ENCODE measurements at places on chromosomes 16 and 17.

DNA sequence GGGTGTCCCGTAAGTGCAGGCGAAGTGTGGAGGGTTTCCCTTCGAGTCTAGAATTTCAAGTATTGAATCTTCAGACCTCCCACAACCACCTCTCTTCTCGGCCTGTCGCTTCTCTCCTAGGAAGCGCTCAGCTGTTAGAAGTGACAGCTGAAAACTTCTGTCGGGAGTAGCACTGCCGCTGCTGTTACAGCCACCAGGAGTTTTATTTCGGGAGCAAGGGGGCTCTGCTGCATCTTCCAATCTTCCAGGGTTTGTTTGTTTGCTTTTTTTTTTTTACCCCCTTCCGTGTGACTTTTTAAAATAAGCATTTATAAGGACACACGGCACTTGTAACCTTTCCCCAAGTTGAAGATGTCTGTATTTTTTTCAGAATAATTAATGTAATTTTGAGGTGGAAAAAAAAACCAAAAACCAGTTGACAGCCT is 767 bp downstream of the RPS6KB1 start:
- DNase-seq: no peak

- DNase-seq: no peak
Observed at GRCh38 chr17:77426676-77427386, 286.1 kb downstream of the SEC14L1 start.

- DNase-seq: no peak
Observed at GRCh38 chr17:40021451-40021971, 6.3 kb downstream of the CSF3 start.

GRCh38 chr17:53387745-53388144 is 435.0 kb upstream of the KIF2B start:
- no peak for DNase-seq

GRCh38 chr17:33745047-33745760 is 452.1 kb upstream of the ASIC2 start:
- no peak for DNase-seq

DNA sequence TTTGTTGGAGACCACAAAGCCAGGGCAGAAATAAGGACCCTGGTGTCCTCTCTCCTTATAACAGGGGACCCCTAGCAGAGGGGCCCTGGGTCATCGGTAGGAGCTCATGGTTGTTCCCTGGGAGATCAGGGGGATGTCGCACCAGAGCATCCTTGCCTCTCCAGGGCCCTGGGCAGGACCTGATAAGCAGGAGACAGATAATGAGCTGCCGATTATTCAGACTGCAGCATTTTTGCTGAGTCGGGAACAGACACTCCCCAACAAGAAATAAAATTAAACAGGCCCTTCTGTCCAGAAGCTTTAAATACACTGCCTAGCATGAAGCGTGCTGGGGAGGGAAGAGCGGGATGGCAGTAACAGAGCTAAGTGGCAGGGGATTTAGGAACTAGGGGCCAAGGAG is 15.4 kb upstream of the GFAP start:
- DNase-seq: no peak

- DNase-seq: no peak
Observed at GRCh38 chr17:27793168-27793905, 7.0 kb downstream of the NOS2 start.

DNA sequence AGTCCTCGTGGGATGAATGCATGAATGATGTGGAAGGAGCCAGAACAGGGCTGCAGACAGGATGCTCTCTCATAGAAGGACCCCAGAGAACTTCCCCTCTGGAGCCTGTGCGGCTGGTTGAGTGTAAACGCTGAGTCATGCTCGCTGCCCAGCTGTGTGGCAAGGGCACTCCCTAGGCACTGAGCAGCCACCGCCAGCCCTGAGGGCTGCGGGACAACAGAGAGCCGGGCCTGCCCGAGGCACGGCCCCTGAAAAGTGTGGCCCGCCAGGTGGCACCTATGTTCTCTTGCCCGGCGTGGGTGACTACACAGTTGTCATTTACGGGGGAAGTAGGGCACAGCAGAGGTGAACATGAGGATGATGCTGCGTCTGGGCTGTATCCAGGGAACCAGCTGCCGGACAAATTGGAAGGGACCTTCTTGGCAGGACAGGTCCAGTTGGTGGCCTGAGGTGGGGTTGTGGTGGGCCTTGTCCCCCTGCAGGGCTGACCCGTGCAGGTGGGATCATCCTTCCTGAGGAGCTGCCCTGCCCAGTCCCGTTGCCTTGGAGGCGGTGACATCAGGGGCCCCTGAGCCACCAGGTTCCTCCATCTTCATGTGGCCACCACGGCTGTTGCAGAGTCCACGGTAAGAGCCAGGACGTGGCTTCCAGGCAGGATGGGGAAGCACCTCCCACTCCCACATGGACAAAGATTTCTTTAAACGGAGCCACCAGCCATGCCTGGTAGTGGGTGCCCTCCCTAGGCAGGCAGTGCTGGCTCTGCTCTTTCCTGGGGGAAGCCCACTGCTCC is 94.8 kb upstream of the CBX4 start:
- DNase-seq: no peak

- DNase-seq: no peak
Observed at GRCh38 chr16:80554033-80554432, 13.2 kb downstream of the DYNLRB2 start.

GRCh38 chr16:89453501-89454321 is 36.6 kb downstream of the ANKRD11 start:
- no peak for DNase-seq

- DNase-seq: no peak
Observed at GRCh38 chr16:88753602-88754001, 31.4 kb downstream of the PIEZO1 start.

DNA sequence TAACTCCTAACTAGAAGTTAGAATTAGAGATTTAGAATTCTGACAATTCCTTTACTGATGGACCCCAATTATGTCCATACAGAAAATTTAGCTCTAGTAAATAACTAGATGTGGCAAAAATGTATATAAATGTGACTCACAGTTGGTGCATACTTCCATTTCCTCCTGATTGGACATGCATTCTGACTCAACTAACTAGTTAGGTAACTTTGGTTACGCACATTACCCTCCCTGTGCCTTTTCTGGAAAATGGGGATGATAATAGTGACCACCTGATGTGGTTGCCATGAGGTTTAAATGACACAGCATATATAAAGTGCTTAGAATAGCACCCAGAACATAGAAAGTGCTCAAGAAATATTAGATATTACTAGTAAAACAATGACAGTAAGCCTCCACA is 550.0 kb upstream of the SALL1 start:
- no peak for DNase-seq

DNA sequence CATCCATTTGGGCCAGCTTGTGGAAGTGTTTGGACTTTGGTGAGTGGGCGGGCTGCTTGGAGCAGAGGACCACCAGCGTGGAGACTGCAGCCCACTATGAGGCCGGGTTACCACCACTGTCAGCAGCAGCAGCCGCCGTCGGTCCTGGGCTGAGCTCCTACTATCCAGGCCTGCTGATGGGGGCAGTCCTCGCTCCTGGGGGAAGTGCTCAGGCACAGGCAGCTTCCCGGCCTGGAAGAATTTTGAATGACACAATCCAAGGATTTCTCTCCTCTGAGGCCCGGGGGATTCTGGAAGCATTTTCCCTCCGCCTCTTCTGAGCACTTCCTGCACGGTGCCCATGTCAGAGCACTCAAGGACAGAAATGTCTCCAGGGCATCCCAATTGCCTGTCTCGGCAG is 5.3 kb upstream of the NOD2 start:
- no peak for DNase-seq

- no peak for DNase-seq
Observed at GRCh38 chr16:85715169-85716021, 26.6 kb upstream of the GINS2 start.

GRCh38 chr17:37512442-37513068 is 22.9 kb downstream of the DUSP14 start:
- no peak for DNase-seq

DNA sequence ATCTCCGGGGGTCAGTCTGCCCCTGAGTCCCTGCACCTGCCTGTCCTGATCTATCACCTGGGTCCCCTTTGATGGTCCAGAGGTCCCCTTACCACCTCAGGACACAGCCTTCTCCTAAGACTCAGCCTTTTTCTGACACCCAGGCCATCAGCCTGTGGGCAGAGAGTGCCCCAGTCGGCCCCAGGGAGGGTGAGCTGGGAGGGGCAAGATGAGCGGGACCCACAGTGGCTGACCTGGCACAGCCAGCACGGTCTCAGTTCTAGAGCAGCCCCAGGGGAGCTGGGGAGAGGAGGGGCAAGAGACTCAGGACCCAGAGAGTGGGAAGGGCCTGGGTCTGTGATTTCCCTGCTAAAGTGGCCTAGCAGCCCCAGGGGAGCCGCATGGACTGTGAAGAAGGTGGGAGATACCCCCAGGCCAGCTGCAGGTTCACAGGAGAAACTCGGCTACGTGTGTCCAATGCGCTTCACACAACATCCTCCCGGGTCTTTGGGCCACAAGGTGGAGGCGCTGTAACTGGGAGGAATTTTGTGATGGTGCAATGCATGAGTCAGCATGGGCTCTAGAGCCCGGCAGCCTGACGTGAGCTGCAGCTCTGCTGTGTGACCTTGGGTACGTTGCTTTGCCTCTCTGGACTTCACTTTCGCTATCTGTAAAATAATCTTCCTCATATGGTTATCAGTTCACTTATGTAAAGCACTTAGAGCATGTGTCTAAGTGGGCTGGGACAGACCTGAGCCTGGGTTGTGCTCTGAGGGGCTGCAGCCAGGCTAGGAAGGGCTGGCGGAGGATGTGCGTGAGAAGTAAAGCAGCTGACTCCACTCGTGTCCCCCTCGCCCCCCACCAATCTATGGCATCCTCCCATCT is 67.2 kb upstream of the LHX1 start:
- DNase-seq: no peak

- DNase-seq: no peak
Observed at GRCh38 chr17:59396134-59396826, 64.8 kb downstream of the YPEL2 start.

DNA sequence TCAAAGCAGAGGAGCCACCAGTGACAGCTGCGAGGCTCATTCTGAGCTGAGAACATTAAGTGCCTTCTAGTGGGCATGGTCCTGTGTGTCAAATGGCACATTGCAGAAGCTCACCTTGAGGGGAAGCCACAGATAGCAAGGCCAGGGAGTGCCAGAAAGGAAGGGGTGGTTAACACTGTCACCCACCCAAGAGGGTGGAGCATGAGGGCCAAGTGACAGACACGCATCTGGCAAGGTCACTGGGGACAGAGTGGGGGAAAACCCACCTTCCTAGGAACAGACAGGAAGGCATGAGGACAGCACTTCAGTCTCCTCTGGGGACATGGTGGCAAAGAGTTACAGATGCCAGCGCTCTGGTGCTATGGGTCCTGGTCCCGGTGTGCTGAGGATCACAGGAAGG is 22.1 kb downstream of the NUBP1 start:
- DNase-seq: no peak

GRCh38 chr16:85449191-85449884 is 163.8 kb upstream of the GSE1 start:
- DNase-seq: no peak

GRCh38 chr17:80224683-80225082 is 4.5 kb downstream of the SLC26A11 start:
- DNase-seq: no peak

DNA sequence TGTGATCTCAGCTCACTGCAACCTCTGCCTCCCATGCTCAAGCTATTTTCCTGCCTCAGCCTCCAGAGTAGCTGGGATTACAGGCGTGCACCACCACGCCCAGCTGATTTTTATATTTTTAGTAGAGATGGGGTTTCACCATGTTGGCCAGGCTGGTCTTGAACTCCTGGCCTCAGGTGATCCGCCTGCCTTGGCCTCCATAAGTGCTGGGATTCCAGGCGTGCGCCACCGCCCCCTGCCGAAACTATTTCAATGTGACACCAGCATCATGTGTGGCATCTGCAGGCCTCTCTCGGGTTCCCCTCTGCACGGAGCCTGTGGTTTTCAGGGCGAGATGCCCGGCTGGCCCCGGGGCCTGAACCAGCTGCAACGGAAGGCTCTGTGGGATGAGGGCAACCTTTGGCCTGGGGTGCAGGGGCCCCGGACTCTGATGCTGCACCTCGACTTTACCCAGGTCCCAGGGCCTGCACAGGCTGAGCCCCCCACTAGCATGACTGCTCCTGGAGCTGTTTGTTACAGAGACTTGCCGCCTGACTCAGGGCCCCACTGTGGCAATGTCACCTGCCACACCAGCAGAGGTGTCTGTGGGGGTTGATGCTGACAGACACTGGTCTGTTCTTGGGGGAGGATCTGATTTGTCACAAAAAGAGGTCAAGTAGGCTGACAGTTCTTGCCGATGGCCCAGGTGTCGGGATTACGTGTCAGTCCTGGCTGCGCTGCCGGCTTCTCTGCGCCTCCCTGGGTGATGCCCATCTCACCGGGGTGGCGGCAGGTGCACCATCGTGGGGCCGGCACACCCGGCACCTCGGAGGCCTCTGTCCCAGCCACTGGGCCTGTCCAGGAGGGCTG is 8.6 kb upstream of the TEX19 start:
- no peak for DNase-seq

DNA sequence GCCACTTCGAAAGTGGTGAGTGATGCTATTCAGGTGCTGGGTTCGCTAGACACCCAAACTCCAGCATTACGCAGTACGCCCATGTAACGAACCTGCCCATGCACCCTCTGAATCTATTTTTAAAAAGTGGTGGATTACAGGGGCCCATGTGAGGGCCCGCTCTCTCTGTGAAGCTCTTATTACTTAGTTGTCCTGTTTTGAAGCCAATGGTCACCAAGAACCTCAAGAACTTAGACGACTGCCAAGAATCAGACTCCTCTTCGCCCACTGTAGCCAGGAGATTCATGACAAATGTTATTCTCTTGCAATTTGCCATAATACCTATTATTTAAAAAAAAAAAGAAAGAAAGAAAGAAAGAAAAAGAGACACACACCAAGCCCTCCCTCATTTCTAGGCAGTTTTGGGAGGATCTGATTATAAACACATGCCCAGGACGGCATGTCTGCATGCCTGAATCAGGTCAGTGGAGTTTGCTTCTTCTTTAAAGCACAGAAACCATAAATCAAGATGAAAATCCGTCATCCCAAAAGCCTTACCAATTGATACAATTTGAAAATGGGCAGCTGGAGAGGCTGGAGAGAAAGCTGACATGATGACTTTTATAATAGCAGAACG is 108.6 kb downstream of the IRX3 start:
- no peak for DNase-seq

- DNase-seq: no peak
Observed at GRCh38 chr16:65758620-65759019, 607.9 kb upstream of the CDH5 start.

GRCh38 chr17:30173649-30174048 is 57.0 kb downstream of the NSRP1 start:
- DNase-seq: no peak

- DNase-seq: no peak
Observed at GRCh38 chr17:48056246-48056745, 8.1 kb downstream of the NFE2L1 start.

GRCh38 chr17:10648956-10649355 is 8.2 kb downstream of the MYH3 start:
- no peak for DNase-seq

DNA sequence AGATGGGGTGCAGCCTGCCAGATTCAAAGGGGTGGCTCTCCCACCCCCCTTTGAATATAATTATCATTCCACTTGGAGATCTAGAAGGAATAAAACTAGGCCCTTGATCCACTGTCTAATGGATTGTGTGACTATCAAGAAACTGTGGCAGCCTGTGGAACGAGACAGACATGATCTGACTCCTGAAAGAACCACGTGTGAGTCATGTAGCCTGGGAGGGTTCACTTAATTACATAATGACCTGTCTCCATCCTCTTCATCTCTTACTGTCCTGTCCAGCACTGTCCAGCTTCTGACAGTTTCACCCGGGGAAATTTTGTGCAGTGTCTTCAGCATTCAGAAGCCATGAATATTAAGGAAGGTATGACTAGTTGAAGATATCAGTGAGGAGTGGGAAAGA is 43.3 kb upstream of the CDH13 start:
- no peak for DNase-seq

- no peak for DNase-seq
Observed at GRCh38 chr17:22305356-22306071, 613.2 kb downstream of the KCNJ18 start.
